Caudate nucleus (tissue), 63 donors: ENCODE measurements at places on chromosomes 5 and 9.

- DNase-seq: no peak
These were observed 37.9 kb downstream of the NRG2 start for GRCh38 chr5:140005145-140005591.

DNA sequence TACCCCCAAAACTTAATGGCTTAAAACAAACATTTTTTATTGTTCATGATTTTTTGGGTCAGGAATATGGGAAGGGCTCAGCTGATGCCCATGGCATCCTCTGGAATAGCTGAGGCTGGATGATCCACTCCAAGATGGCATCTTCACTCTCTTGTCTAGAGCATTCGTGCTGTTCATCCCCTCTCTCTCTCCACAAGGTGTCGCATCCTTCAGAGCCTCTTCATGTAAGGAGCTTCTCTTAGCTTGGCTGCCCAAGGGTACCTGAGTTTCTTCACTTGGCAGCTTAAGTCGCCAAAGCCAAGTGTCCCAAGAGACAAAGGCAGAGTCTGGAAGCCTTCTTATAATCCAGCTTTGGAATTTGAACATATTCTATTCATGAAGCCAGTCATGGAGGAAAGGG is 294.7 kb downstream of the CHSY3 start:
- DNase-seq: no peak

GRCh38 chr9:126357074-126357473 is 30.4 kb downstream of the MVB12B start:
- no peak for DNase-seq

DNA sequence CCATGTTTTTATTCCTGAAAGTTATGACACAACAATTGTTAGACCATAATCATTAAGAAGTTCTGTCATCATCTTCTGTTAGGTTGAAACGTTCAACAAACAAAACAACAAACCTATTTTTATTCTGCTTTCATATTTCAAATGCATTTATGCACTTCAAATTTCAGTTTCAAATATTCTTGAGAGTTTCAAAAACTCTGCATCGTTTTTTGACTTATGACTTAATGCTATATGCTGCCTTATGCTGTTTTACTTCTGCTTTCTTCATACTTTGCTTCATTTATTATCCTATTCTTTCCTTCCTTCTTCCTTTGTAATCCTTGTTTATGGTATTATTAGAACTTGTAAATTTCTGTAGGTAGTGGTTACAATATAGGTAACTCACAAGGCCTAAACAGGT is 95.0 kb downstream of the PCSK1 start:
- no peak for DNase-seq

DNA sequence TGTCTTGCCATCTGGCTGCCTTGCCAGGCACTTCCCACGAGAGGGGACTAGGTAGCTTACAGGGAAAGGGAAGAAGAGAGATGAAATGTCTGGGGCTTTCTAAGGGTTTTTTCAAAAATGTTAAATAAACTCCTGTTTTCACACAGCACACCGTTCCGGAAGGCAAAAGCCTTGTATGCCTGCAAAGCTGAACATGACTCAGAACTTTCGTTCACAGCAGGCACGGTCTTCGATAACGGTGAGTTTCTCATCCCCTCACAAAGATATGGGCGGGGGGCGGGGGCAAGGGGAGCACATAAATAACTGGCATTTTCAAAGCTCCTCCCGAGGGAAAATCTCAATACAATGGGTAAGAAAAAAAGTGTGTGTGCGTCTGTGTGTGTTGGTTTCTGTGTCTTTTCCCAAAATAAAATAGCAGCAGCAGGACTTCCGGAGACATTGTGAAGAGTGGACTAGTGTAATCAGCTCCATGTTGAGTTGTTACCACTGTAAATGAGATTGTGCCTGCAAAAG is 189.6 kb downstream of the NR3C1 start:
- no peak for DNase-seq
